ENCODE measurements at places on chromosomes 6 and 20. TPM values are rescaled to one million over a fixed set of nuclear protein-coding genes. Genes with fewer than 3 reads are reported as not detected.

DNA sequence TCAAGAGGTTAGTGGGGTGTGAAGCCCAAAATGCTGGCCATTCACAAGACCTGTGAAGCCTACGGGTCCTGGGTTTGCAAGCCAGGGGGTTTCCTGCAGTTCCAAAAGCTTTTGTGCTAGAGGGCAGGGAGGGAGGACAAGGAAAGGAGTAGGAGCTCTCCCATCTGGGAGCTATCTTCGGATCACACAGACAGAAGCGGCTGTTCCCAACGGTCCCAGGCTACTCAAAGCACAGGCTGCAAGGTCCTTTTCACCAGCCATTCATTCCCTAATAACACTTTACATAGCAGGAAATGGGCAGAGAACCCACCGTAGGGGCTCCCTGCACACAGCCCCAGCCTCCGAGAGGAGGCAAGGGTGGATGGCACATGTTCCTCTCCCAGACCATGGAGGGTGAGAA, 296.9 kb downstream of the FOXC1 start:
- DNase-seq, result no peak

DNA sequence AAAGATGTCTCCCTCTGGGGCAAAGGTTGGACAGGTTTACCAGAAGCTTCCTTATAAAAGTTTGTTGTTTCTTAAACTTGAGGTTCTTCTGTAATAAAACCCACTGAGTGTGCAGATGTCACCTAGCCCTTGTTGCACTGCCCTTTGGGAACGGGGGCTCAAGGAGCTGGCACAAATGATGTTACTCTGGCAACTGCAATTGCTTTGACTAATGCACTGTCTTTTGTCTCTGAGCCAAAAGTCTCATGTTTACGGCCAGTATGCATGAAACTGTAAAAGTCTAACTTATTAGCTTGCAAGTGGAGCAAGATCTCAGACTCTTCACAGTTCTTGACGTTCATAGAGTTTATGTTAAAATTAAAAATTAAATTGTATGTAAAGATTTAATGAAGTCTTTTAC, 655.7 kb downstream of the EPHA7 start:
- DNase-seq, result no peak

GRCh38 chr20:56316051-56316450, 42.7 kb upstream of the FAM210B start:
- DNase-seq, result no peak

DNA sequence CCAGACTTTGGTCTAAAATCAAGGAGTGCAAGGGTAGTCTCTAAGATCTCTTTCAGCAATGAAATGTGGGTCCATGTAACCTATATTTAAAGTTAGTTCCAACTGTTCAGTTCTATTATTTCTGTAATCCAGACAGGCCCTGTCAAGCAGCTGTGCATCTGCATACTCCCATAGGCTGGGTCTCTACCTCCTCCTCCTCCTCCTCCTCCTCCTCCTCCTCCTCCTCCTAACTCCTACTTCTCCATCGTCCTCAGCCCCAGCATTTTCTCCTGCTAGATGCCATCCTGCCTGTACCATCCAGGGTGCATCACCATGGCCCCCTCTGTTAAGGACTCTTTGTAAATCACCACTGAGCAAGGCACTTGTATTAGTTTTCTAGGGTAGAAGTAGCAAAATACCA, 52.4 kb upstream of the TPD52L1 start:
- DNase-seq, result no peak

- DNase-seq, result no peak
Measured at GRCh38 chr6:63558278-63558677, 14.0 kb upstream of the LOC128125822 start.

DNA sequence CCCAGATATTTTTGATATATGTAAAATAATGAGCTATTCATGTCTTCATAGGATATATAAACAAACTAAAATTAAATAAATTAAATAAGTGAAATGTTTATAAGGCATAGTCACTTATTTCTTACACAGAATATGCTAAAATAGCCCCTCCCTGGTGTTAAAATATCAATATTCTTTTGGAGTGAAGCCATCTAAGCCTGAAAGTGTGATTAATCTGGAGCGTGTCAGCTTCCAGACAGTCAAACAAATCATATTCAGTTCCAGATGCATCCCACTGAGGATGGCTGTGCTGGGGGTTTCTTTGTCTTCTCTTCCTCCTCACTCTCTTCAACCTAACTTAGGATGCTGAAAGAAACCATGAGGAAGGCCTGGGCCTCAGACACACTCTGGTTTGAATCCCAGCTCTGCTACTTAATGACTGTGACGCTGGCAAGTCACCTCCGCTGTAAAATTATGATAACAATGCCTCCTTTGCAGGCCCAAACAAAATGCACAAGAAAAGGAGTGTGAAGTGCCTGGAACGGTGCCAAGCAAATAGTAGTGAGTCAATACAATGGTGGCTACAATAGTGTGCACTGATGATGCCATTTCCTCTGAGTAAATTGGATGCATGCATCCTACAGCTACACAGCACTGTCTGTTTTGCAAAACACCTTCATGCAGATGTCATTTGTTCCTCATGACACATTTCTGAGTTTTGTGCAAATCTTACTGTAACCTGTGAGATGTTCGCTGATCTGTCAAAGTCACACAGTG, 161.4 kb downstream of the FOXC1 start:
- no peak for DNase-seq

- DNase-seq, result no peak
Measured at GRCh38 chr6:93318121-93318520, 101.2 kb downstream of the EPHA7 start.

DNA sequence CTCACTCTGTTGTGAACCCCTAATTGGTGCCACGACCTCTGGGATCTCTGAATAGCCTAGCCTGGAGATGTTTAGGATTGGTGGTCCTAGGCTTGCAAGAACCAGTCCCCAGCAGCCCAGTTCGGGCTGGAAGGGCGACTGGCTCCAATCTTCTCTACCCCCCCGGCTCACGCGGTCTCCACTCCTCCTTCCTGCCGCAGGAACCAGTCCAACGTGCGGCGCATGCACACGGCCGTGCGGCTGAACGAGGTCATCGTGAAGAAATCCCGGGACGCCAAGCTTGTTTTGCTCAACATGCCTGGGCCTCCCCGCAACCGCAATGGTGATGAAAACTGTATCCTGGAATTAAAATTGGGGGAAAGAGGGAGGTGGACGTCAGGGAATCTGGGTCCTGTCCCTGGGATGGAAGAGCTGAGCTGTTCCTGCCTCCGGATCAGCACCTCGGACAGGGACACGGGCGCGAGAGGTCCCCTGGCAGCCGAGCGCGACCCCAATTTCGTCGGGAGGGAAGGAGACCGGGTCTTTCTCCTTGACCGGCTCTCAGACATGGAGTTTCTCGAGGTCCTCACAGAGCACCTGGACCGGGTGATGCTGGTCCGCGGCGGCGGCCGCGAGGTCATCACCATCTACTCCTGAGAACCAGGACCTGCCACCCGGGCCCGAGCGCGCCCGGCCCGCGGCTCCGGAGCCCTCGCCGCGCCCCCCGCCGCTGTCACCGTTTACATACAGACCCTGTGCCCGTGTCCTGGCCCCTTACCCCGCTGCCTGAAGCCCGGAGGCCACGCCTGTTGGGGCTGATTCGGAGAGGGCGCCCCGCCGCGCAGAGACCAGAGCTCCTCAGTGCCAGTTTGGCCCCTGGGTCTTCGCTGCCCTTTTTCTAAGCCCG, 28.2 kb downstream of the SLC12A5 start:
- peak; percentile 65 for DNase-seq

- no peak for DNase-seq
Measured at GRCh38 chr6:147117580-147117979, 86.6 kb upstream of the STXBP5 start.

DNA sequence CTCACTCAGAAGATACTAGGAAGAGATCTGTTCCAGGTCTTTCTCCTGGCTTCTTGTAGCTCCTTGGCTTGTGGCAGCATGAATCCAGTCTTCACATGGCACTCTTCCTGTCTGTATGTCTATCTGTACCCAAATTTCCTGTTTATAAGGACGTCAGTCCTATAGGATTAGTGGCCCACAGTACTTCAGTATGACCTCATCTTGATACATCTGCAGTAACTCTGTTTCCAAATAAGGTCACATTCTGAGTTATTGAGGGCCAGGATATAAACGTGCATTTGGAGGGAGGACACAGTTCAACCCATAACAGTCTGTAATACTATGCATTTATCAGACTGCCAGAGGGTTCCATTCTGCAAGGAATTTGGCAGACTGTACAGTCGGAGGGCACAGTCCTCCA, 57.6 kb upstream of the DYNLRB1 start:
- DNase-seq, result no peak

- DNase-seq, result no peak
Measured at GRCh38 chr6:117870486-117871242, 36.4 kb upstream of the SLC35F1 start.

DNA sequence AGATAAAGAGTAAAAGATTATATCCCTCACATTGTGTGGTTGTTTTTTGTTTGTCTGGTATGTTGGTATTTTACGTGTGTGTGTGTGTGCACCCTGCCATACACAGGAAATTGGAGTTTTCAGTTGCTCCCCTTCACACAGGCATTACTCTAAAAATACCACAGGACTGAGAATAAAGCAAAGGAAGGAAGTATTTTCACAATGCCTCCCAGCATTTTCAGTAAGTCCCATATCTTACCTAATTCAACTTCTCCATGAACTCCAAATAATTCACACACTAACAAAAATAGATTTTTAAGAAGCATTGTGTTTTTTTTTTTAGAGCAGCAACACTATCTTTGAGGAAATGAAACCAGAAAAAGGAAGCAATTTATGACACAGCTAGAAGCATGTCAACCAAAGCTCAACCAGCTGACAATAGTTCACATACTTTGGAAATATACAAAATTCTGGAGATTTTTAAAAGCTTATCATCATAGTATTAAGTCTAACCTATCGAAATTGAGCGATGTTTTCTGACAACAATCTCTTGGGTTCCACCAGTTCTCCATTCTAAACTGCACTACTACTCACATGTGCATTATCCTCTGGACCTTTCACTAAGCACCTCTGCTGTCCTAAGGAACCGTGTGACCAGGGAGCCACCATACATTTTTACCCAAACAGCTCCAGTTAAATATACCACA, 2.1 kb downstream of the UBE2J1 start:
- no peak for DNase-seq

The XKR7 gene
- total RNA-seq, result not detected

The IL17F gene
- not detected for total RNA-seq

The MAFB gene
- total RNA-seq, result 12.9 TPM

The RFX6 gene
- total RNA-seq, result not detected

The TRIM31 gene
- not detected for total RNA-seq
